ENCODE measurements at places on chromosomes 16 and 17.

GRCh38 chr16:84308120-84308519 is 13.4 kb downstream of the WFDC1 start:
- DNase-seq = no peak

DNA sequence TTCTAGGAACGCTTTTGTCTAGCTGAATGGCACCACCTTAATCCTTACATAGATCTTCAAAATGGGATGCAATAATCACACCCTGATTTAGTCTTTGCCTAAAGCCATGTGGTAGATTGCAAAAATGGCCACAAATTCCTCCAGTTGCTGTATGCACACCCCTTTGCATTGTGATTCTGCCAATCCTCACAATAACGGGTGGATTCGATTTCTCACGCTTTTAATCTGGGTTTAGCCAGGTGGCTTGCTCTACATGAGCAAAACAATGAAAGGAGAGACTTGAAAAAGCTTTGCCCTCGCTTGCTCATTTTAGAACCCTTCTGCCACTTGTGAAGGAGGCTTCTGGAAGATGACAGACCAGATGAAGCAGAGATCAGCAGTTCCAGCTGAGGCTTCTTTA is 50.3 kb upstream of the B4GALNT2 start:
- no peak for DNase-seq

GRCh38 chr17:31524926-31525800 is 133.7 kb downstream of the RAB11FIP4 start:
- peak; percentile 78 for DNase-seq

DNA sequence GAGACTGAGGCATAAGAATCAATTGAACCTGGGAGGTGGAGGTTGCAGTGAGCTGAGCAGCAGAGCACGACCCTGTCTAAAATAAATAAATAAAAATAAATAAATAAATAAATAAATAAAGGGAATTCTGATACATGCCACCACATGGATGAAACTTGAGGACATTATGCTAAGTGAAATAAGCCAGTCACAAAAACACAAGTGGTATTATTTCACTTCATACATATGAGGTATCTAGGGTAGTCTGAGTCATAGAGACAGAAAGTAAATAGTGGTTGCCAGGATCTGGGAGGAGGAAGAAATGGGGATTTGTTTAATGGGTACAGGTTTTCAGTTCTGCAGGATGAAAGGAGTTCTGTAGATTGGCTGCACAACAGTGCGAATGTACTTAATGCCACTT is 16.3 kb downstream of the PIPOX start:
- DNase-seq = no peak

DNA sequence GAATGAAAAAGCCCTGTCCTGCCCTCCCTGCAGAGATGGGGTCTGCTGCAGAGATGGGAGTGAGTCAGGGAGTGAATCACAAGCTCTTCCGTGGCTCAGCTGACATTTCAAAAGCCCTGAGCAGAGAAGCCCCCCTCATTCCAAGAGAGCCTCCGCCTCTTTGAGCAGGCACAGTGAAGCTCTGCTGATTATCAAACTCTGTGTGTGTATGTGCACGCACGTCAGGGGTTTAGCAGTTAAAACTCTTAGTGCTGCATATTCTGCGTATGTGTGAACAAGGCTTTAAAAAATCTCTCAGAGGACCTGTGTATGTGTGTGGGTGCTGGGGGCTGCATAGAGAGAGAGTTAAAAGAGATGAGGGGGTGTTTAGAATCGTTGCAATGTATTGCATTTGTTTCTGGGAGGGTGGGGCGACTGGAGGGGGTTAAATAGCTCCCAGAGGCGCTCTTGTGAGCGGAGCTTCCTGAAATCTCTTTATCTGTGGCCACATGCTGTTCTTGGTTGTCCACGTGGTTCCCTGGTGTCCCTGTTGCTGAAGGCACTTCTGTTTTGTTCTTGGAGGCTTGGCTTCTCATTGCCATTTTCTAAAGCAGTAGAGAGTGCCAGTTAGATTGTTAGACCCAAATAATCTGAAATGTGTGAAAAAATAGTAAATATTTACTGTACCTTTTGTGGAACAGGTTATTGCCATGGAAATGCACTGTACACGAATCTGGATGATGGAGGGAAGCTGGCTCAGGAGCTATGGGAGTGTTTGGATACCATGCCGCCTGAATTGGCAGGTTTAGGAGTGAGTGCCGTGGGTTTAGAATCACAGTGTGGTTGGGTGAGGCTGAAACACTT is 116.6 kb downstream of the PRKCB start:
- no peak for DNase-seq

Measured in CD4-positive, alpha-beta T cell treated with Interferon alpha-2 for 1 hour (primary cell).